ENCODE measurements at places on chromosomes 12 and 14. TPM values are rescaled to one million over a fixed set of nuclear protein-coding genes. Genes with fewer than 3 reads are reported as not detected.

DNA sequence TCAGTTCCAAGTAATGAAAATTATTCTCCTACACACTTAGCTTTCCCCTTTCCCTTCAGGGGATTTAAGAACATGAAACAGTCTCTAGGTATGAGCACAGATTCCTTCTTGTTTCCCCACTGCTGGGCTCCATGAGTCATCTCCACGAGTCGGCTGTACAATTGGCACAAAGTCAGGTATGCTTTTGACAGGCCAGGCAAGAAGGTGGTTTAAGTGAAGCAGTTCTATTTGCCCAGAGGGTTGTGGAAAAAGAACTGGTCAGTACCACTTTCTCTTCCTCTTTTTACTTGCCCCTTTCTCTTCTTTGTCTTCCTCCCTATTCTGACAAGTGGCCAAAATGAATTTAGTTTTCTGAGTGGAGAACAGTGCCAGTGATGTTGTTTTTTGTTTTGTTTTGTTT lies 16.3 kb downstream of the DYNC1H1 start:
- peak; percentile 99 for DNase-seq

DNA sequence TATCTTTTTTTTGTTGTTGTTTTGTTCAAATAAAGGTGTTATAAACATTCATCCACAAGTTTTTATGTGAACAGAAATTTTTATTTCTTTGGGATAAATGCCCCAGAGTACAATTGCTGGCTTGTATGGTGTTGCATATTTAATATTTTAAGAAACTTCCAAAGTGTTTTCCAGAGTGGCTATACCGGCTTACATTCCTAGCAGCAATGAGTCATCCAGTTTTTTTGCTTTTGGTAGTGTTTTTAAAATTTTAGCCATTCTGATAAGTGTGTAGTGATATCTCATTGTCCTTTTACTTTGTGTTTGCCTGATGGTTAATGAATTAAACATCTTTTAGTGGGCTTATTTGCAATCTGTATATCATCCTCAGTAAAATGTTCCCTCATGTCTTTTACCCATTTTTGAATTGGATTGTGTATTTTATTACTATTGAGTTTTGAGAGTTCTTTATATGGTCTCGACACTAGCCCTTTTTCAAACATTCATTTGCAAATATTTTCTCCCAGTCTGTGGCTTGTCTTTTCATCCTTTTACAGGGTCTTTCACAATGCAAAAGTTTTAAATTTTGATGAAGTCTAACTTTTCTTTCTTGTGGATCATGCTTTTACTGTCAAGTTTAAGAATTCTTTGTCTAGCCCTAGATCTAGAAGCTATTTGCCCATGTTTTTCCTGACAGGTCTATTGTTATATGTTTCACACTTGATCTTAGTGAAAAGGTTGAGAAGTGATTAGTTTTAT lies 29.5 kb downstream of the PPP4R4 start:
- DNase-seq: no peak

DNA sequence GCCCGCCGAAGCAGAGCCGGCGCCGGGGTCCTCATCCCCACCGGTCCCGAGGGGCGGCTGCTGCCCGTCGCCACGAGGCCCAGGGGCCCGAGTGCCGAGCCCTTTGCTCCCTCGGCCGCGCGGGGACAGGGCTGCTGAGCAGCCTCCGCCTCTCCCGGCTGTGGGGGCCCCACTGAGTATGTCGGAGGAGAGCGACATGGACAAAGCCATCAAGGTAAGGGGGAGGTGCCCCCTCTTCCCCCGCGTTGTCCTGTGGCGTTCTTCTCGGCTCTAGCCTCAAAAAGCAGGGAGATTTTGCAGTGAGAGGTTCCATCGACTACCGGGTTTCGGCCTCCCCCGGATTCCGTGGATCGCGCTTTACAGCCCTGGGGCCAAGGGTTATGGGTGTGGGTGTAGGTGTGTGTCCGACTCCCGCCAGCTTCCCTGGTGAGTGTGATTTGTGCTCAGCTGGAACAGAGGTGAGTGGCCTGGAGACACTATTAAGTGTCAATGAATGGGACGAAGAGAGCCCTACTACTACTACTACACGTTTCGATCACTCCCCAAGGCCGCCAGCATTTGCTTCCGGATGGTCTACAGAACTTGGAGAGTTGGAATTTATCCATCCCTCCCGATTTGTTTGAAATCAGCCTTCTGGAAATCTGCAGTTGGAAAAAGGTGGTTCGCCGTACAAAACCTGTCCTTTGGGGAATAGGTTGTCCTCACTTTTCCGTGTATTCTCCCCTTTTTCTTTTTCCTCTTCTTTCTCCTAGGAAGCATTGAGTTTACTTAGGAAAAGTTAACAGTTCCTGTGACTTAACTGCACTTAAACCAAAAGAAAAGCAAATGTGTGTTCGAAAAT lies 748 bp downstream of the MAPKAPK5 start:
- no peak for DNase-seq

VDR gene
- 21.9 TPM for total RNA-seq

CMA1 gene
- total RNA-seq: not detected

SIX6 gene
- total RNA-seq: not detected

C12orf56 gene
- total RNA-seq: 0.55 TPM

Data from kidney epithelial cell (primary cell).